ENCODE measurements at places on chromosomes 11 and 22. TPM values are rescaled to one million over a fixed set of nuclear protein-coding genes. Genes with fewer than 3 reads are reported as not detected.
A peak's percentile ranks its signal among the peaks of the same experiment; 100 is the strongest.

GRCh38 chr22:16806401-16806800 is 18.8 kb downstream of the XKR3 start:
- DNase-seq = no peak

DNA sequence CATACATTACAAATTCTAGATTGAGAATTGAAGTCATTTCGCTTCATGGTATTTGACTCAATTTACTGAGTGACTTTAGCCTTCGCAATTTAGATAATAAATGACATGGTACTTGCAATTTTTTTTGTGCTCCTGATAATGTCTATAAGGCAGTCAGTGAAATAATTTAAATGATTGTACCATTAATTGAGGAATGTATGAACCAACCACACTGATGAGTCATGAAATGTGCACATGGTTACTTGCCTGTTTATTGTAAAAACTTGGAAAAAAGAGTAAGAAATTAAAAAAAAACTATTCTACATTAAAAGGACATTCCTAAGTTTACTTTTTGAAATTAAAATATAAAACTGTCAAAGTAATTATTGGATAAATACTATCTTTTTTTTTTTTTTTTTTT is 43.3 kb downstream of the DNAJC24 start:
- DNase-seq = no peak

DNA sequence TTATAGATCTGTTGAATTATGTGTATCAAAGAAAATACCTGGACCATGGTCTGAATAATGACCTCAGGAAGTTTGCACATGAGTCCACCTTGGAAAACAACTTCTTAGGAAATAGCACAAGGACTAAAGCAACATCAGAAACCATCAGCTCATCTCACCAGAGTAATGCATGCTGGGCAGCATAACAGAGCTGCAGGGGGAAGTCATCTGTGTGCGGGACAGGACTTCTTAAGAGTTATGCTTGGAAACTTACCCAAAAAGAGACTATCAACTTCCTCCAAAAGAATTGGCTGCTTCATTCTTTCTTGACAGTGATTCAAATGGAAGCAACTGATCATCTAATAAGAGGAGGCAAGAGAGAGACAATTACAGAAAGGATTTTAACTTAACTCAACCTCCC is 2.5 kb downstream of the OR56B4 start:
- no peak for DNase-seq

DNA sequence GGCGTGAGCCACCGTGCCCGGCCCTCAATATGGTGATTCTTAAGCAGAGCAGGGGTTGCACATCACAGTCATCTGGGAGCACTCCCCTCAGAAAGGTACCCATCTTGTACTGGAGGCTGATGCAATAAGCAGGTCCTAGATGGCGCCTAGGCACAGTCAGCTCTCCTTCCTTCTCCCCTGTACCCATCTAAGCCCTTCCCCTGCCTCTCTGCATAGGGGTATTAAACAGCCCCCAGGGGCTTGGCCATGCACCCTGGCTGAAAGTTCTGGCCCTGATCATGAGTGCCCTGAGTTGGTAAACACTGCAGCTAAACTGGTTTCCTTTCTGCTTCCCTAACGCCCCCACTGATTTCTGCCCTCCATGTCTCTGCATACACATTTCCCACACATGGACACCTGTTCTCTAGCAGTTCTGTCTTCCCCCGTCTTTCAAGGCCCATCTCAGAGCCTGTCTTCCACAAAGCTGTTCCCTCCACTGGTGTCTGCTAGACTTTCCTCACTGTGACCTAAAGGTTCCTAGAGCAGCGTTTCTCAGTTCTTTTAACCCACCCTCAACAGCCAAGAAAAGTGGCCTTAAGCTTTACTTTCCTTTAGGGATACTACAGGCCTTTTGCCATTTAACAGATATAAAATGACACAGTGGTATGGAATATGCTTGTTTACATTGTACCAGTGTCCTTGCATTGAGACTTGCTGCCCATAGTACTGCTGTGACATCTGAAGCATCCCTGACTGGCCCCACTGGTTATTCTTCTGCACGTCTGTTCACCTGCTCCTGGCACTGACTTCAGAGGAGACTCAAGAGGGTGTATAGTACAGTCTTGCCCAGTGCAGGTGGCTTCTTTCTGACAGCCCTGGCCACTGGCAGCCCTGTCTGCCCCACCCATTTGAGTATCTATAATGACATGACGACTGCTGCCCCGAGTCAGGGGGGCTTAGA is 15.6 kb downstream of the UBE2L3 start:
- no peak for DNase-seq

- DNase-seq = peak; percentile 63
Measured at GRCh38 chr11:19660076-19660475, 52.6 kb upstream of the NAV2 start.

DNA sequence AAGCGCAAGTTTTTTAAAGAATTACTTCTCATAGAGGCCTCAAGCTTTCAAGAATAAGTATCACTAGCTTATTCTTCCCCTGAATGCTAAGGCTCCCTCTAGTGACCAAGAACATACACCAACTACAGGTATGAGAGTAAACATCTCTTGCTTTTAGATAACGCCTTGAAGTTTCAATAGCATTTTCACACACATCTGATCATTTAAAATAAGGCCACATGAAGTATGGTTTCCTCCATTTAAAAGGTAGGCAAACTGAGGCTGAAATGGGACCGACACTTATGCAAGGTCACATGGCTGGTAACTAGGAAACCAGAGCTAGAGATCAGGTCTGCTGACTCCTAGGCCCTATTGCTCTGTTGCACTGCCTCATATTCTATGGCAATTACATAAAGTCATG is 66.5 kb downstream of the CCDC34 start:
- no peak for DNase-seq

- no peak for DNase-seq
Measured at GRCh38 chr22:36014546-36015074, 14.0 kb downstream of the RBFOX2 start.

GRCh38 chr11:6556139-6556949 is 47.1 kb downstream of the RRP8 start:
- DNase-seq = no peak

DNA sequence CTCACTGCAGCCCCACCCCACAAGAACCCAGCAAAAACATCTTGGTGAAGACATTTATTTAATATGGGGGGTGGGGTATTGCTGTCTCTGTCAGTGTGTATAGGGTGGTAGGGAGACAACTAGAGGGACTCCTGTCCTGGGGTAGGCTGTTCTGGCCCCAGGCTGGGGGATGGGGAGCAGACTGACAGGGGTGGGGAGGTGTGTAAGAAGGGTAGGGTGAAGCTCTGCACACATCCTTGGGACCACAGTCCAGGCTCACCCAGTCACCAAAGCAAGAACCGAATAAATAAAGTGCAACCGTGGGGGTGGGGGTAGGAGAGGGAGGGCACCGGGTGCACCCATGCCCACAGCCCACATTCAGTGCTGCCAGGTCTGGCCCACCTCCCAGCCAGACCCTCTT is 7.8 kb upstream of the HPX start:
- DNase-seq = no peak

Gene MUC15
- total RNA-seq = not detected

Gene CASP1
- not detected for total RNA-seq

Gene HBB
- not detected for total RNA-seq

Gene OR8D4
- total RNA-seq = not detected

Gene ART1
- not detected for total RNA-seq

Gene GAS2L1
- total RNA-seq = 22.2 TPM
